ENCODE measurements at places on chromosomes 12 and 14. TPM values are rescaled to one million over a fixed set of nuclear protein-coding genes. Genes with fewer than 3 reads are reported as not detected.

Gene NANOG
- not detected for total RNA-seq

Gene RHOJ
- total RNA-seq = 209 TPM

Gene CDCA4
- total RNA-seq = 39.2 TPM

Gene LRFN5
- 0.10 TPM for total RNA-seq

Gene AICDA
- total RNA-seq = not detected

Gene PTPRO
- not detected for total RNA-seq

Gene CCDC59
- total RNA-seq = 52.9 TPM

Gene NYNRIN
- total RNA-seq = 28.7 TPM

Gene PXN
- total RNA-seq = 184 TPM

Gene PYGL
- total RNA-seq = 55.3 TPM

Gene CMKLR1
- under 0.01 TPM for total RNA-seq

Gene CIDEB
- 1.6 TPM for total RNA-seq

Gene ANP32D
- total RNA-seq = not detected

Gene ZNF641
- 3.4 TPM for total RNA-seq

Gene BEGAIN
- 0.10 TPM for total RNA-seq

Gene GPX2
- not detected for total RNA-seq

Gene ALX1
- total RNA-seq = 0.67 TPM

Gene TAS2R43
- total RNA-seq = 1.3 TPM

Gene SOCS2
- total RNA-seq = 20.8 TPM

Gene LIMA1
- total RNA-seq = 139 TPM

Gene ESR2
- 0.33 TPM for total RNA-seq

Gene PROX2
- under 0.01 TPM for total RNA-seq

Gene ENTPD5
- 11.8 TPM for total RNA-seq

Gene RD3L
- not detected for total RNA-seq

Gene ADAM20
- total RNA-seq = 0.65 TPM

Gene EPYC
- not detected for total RNA-seq

Gene MDGA2
- total RNA-seq = not detected

Gene FGF23
- total RNA-seq = not detected

Gene PTGER2
- total RNA-seq = not detected

Gene YEATS4
- total RNA-seq = 22.4 TPM

Gene LTBP2
- total RNA-seq = 243 TPM

Gene ADCY4
- total RNA-seq = 55.1 TPM

Gene PLA2G1B
- not detected for total RNA-seq

Gene GPR132
- total RNA-seq = not detected

Gene TEAD4
- total RNA-seq = 49.4 TPM

Gene COCH
- 0.65 TPM for total RNA-seq

Gene ITGA7
- total RNA-seq = 0.48 TPM

Gene GSC
- not detected for total RNA-seq
